Left ventricle myocardium inferior (tissue), 1 donor: ENCODE measurements at places on chromosomes 7 and 10.
A peak's percentile ranks its signal among the peaks of the same experiment; 100 is the strongest.

- DNase-seq, result no peak
Observed at GRCh38 chr7:42264702-42265101, 27.7 kb upstream of the GLI3 start.

- DNase-seq, result no peak
Observed at GRCh38 chr10:42924484-42924883, 141.9 kb downstream of the BMS1 start.

GRCh38 chr7:157503229-157503628 lies 166.4 kb downstream of the DNAJB6 start:
- no peak for DNase-seq

DNA sequence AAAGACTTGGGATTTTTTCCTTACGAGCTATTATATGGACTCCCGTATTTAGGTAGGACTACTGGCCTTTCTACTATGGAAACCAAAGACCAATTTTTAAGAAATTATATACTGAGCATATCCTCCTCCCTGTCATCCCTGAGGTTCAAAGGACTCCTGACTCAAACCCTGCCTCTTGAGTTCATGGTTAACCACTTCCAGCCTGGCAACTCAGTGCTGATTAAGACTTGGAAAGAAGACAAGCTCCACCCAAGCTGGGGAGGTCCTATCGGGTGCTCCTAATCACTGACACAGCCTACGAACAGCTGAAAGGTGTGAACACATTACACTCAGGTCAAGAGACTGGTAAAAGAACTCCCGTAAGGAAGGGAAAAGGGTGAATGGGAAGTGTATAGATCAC lies 66.8 kb downstream of the LYZL2 start:
- DNase-seq, result no peak

GRCh38 chr7:40120020-40120419 lies 14.4 kb downstream of the MPLKIP start:
- DNase-seq, result no peak

- no peak for DNase-seq
Observed at GRCh38 chr7:111232249-111233084, 141.5 kb downstream of the LRRN3 start.

DNA sequence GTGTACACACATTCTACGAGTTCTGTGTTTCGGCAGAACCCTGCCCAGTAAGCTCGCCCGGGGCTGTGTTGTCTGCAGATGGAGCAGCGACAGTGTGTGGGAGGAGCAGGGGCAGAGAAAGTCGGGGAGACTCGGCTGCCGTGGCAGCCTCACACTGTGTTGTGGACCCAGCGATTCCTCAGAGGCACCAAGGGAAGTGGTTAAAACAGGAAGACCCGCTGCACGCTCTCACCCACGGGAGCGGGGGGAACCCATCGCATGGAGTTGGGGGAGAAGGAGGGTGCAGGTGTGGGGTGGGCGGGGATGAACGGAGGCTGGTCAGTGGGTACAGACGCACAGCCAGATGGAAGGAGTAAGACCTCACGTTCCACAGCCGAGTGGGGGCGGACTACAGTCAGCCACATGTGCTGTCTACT lies 250.2 kb downstream of the ELFN1 start:
- DNase-seq, result no peak

- DNase-seq, result no peak
Observed at GRCh38 chr7:33024189-33024757, 38.3 kb downstream of the NT5C3A start.

GRCh38 chr7:50688226-50688590 lies 94.5 kb downstream of the GRB10 start:
- no peak for DNase-seq

DNA sequence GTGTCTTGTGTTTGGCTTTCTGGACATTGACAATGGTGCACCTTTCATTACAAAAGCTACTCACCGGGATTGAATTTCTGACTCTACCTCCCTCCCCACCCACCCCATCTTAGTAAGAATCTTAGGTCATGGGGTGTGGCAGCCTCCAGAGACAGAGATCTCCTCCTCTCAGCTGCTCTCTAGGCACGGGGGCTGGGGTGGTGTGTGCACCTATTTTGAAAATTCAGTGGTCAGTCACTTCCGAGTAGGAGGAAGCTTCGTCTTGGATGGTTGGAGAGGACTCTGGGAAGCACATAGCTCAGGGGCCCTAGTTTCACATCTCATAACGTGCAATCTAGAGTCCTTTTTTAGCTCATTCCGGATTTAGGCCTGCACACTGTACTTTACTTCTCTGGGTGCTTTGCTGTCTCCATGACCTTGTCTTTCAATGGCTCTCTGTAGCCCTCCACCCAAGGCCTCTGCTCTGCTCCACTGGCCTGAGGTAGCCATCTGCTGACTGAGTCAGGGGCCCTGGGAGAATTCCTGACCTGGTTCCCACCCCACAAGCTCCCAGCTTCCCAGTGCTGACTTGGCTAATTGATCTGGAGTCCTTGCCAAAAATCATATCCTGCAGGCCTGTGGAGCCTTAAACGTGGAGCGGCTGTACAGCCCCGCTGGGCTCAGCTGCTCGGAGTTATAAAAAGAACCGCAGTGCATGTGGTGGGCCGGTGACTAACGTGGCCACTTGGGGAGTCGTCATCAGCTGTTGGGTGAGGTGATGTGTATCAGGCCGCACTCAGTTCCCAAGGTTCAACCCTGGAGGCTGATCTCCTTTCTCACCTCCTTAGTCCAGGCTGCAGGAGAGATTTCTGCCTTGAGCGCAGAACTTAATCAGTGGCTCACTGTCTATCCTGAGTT lies 19.3 kb upstream of the ADAMTS14 start:
- peak; percentile 78 for DNase-seq

- DNase-seq, result no peak
Observed at GRCh38 chr10:1498746-1499358, 238.5 kb downstream of the ADARB2 start.

DNA sequence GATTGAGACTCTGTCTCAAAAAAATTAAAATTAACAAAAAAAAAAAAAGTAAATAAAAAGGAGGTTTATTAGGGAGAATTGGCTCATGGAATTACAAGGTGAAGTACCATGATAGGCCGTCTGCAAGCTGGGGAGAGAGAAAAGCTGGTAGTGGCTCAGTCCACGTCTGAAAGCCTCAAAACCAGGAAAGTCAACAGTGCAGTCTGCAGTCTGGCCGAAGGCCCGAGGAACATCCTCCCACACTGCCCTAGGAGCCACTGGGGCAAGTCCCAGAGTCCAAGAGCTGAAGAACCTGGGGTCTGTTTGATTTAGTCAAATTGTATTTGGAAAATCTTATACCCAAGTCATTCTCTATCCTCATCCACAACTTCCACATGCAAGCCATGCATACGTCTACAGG lies 59.0 kb upstream of the RAB18 start:
- DNase-seq, result no peak

- no peak for DNase-seq
Observed at GRCh38 chr7:17311952-17312351, 13.5 kb downstream of the AHR start.

GRCh38 chr10:84944187-84944586 lies 615.8 kb downstream of the CCSER2 start:
- DNase-seq, result no peak

GRCh38 chr7:132410861-132411541 lies 165.3 kb downstream of the PLXNA4 start:
- no peak for DNase-seq

DNA sequence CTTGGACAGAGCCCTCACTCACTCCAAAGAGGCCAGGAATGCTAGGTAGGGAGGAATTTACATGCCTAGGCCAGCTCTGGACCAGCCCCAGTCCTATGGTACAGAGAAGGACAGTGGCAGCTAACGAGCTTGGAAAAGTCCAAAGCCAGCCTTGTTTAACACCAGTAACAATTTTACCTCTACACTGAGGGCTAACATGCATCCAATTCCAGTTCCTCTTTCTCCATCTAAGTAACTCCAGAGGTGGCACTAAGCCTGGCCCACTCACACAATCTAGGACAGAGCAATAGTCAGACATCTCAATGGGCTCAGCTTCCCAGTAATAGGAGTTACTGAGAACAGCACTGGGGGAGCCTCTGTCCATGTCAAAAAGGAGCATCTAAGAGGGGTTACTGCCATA lies 5.7 kb upstream of the LCOR start:
- DNase-seq, result no peak

DNA sequence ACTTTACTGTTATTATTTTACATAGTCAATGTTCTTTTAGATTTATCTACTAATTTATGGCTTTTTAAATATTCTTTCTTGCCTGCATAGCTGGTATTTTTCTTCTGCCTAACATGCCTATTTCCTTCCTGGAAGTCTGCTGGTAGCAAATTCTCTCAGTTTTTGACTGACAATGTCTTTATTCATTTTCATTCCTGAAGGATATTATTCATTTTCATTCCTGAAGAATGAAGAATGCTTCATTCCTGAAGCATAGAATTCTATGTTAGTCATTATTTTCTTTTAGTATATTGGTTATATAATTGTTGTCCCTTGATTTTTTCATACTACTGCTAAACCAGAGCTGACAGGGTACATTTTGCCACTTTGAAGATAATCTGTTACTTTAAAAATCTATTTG lies 41.8 kb downstream of the TMEM168 start:
- no peak for DNase-seq

DNA sequence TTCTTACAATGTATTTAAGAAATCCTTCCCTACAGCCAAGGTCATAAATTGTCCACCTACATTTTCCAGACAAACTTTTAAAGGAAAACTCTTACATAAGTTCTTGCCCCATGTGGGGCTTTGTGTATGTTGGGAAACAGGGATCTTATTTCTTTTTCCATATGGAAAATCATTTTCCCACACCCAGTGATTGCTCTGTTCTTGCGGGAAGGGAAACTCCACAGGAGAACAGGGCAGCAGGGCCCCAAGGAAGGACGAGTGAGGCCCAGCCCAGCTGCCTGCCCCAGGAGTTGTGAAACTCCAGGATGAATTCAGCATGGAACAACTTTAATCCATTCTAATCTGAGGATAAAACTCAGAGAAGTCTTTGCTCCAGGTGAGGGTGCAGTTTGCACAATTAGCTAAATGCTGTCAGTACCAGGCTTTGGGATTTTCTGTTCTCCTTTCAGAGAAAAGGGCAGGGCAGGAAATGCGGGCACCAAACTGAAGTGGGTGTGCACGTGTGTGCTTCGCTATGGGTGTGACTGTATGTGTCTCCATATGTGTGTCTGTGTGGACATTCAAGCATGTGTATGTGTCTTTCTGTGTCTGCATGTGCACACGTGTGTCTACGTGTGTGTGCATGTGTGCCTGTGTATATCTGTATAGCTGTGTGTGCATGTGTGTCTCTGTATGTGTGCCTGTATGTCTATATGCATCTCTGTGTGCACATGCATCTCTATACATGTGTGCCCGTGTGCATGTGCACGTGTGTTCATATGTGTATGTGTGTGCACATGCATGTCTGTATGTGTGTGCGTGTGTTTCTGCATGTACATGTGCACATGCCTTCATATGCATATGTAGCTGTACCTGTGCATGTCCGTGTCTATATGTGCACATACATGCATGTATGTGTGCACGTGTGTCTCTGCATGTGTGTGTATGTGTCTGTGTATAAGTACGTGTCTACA lies 102.0 kb upstream of the FAM20C start:
- no peak for DNase-seq

DNA sequence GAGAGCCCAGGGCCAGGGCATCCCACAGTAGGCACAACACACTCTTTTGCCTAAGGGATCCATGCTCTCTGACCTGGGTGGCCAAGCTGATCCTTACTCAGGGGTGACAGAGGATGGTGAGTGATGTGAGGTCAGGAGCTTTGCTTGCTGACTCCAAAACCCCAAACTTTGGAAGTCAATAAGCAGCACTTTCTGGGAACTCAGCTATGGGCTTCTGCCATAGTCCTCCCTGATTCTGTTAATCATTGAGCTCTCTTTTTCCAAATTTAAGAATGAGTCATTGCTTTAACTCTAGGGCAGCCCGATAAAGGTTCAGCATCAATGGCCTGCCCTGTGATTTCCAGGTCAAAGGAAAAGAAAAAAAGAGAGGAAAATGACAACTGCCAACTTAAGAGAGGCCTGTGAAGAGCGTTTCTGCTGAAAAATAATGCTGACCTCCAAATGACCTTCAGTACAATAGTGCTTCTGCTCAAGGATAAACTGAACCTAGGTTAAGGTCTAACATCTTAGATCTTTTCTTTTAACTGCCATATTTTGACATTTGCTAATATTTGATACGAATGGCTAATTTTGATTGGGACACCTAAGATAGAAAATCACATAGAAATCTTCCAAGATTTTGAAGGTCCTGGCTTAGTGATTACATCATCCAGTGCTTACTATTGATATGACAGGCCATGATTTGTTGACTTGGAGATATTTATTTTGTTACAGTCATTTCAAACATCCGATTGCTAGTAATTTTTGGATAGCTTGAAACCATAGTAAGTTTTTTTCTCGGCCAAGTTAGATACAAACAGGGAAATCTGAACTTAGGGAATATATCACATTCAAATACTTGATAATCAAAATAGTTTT lies 20.8 kb upstream of the RELN start:
- no peak for DNase-seq

GRCh38 chr7:120398284-120399000 lies 125.5 kb downstream of the KCND2 start:
- no peak for DNase-seq

DNA sequence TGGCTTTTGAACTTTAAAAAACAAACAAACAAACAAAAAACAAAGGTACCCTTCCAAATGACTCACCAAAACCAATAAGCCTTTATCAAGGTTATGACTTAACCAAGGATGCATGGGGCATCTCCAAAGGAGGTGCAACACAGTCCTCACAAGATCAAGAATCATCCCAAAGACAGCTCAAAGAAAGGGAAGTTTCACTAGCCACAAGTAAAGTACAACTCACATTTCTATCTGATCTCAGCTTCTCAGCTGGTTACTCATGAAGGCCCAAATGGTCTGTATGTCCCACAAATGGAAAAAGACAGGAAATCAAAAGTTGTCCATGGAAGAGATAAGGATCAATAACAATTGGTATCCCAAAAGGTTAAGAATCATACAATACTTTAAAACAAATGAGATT lies 6.0 kb upstream of the MKLN1 start:
- no peak for DNase-seq

- peak; percentile 71 for DNase-seq
Observed at GRCh38 chr7:150974468-150975391, 3.4 kb downstream of the KCNH2 start.

GRCh38 chr10:110226543-110226925 lies 19.1 kb downstream of the MXI1 start:
- DNase-seq, result peak; percentile 91

- no peak for DNase-seq
Observed at GRCh38 chr10:11113156-11113555, 95.5 kb downstream of the CELF2 start.

DNA sequence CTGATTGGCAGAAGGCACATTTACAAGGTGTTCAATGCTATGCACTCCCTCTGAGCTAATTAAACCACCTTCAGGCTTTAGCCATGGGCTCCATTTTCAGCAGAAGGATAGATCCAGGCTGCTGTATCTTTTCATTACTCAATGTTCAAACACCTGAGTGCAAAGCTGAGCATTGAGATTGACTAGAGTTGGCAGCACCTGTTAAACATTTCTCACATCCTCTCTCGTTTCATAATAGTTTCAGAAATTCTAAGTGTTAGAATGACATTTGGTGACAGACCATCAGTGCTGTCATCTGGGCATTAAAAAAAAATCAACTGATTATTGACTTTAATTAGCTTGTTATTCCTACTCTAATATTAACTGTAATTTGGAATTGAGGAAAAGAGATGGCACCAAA lies 187.1 kb upstream of the SEMA3E start:
- DNase-seq, result no peak

- DNase-seq, result no peak
Observed at GRCh38 chr7:38424750-38425463, 151.5 kb upstream of the TARP start.

- DNase-seq, result no peak
Observed at GRCh38 chr7:14825912-14826311, 76.6 kb downstream of the DGKB start.
